ENCODE measurements at places on chromosomes 4 and X.

DNA sequence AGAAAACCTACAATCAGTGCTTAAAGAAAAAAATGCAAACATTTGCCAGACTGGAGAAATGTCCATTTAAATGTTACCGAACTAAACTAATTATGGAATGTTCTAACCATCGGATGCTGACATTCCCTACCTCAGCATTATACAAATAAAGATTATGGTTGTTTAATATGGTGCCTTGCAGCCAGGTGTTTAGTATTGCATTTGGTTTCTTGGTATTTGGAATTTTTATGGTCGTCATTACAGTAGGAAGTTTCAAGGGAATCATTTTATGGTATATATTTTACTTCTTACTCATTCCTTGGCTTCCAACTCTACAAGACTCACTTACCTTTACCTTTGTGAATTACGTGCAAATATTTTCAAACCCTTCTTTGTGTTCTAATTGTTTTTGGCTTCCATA, 103.1 kb upstream of the PNPLA4 start:
- DNase-seq, result no peak

DNA sequence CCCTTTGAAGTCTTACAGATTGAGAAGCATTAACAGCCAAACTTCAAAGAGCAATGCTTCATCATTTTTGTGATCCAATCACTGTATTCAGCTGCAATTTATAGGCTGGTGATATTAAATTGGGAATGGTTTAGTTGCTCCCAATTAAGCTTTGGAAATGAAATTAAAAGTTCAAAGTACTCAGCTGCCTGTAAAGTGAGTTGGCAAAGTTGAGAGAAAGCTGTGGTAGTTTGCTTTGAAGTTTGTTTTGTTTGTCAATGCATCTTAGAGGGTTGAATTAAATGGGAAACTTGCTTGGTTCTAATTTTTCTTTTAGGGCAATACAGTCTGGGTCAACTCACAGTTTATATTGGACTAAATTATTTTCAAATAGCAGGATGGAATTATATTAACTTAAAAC, 238.4 kb upstream of the CTSO start:
- no peak for DNase-seq

GRCh38 chrX:43661521-43662240, 5.6 kb downstream of the MAOA start:
- DNase-seq, result no peak

DNA sequence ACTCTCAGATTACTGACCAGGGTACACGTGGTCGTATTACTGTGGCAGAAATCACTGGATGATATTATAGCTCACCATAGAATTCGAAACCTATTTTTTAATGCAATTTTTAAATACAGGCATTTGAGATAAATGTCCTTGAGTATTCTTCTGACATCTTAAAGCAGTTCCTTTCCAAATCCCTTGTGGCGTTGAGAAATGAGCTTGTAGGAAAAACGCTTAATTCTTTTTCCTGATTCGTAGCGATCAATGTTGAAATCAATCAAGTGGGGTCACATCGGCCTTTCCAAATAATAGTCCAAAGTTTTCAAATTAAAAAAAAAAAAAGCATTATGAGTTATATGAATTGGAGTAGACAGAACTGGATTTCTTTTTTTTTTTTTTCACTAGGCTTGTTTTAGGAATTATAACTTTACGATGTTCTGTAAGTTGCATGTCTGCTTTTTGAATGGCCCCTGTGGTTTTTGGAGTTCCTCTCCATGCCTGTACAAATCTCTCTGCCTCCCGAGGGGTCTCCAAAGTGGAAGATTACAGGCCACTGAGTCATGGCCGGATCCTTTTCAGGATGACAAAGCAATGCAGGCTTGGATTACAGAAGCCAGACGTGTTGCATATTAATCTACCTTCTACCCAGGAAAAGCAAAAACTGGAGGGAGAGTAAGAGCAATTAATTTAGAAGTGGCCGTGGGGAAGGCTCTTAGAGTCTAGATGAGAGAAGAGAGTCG, 226.1 kb downstream of the SHOX start:
- no peak for DNase-seq

- no peak for DNase-seq
Measured at GRCh38 chrX:48976086-48976485, 4.4 kb upstream of the KCND1 start.

DNA sequence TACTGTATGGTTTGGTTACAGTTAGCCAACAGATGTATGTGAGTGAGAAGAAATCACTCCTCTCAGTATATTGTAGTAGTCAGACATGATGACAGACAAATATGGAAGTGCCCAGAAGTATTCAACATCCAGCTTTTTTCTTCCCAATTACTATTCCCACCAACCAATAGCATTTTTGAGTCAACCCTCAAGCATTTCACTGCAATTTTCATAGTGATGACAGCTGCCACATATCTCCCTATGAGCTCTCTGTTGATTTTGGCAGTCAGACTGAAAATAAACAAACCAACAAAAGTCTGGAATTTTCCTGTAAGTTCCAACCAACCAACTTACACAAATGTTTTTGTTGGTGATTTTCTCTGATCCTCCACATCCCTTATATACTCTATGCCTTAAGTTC, 8.2 kb upstream of the TRAM1L1 start:
- DNase-seq, result no peak

DNA sequence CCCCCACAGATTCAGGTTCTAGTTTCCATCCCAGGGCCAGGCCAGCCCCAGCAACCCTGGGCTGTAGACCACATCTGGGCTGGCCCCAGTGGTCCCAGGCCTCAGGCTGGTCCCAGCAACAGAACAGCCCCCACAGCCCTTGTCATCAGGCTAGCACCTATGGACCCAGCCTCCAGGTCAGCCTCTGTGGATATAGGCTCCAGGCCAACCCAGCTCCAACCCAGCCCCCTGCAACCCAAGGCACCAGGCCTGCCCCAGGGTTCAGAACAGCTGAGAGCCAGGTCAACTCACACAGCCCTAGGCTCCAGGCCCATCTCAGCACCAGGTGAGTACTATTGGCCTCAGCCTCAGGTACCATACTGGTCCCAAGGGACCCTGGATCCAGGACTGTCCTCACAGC, 155.3 kb downstream of the PWWP3B start:
- DNase-seq, result no peak

DNA sequence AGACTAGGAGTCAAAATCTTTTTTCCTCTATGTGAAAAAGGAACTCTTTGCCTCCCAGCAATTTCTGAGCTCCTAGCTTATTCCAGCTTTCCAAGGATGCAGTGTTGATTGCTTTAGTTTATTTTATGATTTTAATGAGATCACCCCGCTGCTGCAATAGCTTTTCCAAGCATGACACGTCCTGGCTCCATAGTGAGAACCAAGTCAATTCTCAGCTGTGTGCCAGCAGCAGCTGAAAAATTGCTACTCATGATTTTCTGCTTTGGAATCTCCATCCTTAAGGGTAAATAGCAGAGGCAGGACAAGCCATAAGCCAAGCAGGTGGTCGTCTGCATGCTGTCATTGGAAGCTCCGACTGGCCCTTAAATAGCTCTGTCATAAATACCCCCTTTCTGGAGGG, 64.5 kb downstream of the FTHL17 start:
- no peak for DNase-seq

GRCh38 chrX:11480626-11481025, 185.1 kb downstream of the ARHGAP6 start:
- DNase-seq, result no peak

DNA sequence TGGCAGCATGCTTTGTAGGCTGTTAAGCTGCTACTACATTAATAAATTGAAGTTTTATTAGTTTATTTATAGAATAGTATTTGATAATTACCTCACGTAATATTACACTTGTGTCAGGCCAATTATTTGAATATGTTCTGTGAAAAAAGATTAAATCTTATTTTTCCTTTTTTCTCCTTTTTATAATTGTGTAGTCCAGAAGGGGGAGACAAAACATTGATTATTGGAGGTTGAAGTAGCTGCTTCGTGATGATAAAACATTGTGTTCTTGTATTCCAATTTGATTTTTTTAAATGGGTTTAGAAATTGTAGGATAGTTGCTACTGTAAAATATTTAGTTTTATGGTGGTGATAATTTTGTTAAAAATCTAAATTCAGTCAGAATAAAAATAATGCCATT, 85.7 kb downstream of the DIAPH2 start:
- no peak for DNase-seq

DNA sequence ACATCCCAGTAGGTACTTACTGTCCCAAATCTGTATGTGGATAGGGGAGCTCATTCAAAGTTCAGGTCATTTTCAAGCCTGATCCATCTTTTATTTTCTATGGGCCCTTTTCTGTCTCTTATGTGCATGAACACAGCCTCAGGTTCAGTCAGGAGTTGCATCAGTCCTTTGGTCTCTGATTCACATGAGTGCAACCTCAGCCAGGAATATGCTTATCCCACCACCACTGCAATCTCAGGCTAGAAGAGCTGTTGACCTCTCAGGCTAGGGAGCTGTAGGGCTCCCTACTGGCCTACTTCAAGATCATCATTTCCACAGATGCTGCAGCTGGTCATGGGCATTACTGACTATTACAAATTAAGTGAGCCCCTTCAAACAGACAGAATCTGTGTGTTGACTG, 27.2 kb downstream of the AASDH start:
- DNase-seq, result no peak
